ENCODE measurements at places on chromosomes 12 and 14. TPM values are rescaled to one million over a fixed set of nuclear protein-coding genes. Genes with fewer than 3 reads are reported as not detected.

DNA sequence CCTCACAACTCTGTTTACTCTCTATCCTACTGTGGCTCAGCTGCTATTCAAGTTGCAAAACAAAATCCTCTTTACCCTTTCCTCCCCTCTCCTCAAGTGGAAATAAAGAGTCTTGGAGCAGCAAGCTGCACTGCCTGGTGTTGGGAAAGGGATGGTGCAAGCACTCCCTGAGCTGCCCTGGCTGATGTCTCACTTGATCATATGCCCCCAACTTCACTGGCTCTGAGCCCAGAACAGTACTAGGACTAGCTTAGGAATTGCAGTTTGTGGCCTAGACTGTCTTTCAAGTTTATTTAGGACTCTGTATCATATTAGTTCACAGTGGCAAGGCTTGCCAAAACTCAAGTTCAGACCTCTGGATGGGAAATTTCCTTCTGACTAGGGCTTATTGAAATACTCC is 1683.8 kb upstream of the SEL1L start:
- no peak for DNase-seq

GRCh38 chr12:26149968-26150500 is 25.2 kb upstream of the BHLHE41 start:
- DNase-seq = no peak

GRCh38 chr12:82857276-82857675 is 170.6 kb downstream of the TMTC2 start:
- DNase-seq = no peak

RHOJ gene
- 0.32 TPM for total RNA-seq

TUNAR gene
- total RNA-seq = not detected

Measured in SJSA1 (cell line).